Activated CD4-positive, alpha-beta T cell treated with anti-CD3 and anti-CD28 coated beads, Interleukin-2, amount 50 U/mL, for 4 hours (primary cell): ENCODE measurements at places on chromosomes 12 and 14.

GRCh38 chr12:64669270-64669842, 59.1 kb downstream of the RASSF3 start:
- DNase-seq = no peak

DNA sequence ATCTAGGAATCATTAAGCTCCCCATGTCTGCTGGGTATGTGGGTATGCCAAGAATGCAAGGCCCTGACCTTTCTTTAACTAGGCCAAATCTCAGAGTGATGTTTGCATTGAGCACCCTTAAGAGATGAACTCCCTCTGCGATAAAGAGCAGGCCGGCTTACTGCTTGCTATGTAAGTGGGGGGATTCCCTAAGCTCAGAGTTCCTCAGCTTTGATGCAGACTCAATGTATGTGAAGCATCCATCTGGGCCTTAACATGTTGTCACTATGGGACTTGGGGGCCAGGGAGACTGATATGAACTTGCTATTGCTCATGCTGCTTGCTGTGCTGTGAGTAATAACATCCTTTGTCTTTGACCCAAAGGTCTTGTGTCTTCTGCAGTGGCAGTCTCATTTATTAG, 149.7 kb downstream of the C12orf75 start:
- no peak for DNase-seq

DNA sequence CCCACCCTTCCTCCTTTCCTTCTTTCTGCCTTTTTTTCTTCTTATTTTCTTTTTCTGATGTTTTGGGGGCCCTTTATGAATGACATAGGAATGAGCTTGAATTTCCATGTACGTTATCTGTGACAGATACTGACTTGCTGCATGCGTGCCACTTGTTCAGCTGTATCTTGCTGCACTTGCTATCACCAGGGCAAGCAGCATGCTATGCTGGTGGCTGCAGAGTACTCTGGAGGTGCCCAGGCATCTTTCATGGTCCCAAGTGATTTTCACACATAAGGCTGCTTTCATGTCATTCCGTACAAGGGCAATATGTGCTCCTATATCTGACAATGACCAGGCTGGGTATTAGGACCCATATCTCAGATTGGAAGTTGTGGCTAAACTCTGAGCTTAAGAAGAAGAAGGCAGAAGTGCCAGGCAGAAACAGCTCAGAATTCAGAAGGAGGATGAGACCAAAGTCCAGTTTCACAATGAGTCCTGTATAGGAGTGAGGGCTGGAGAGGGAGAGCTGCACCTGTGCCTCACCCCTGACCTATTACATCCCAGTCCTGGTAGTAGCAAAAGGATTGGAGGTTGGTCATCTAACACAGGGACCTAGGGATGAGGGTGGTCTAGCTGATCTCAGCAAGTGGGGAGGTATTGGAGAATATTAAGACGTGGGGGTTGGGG, 299.0 kb upstream of the DDHD1 start:
- no peak for DNase-seq

GRCh38 chr12:91347481-91348214, 165.0 kb upstream of the DCN start:
- DNase-seq = no peak

DNA sequence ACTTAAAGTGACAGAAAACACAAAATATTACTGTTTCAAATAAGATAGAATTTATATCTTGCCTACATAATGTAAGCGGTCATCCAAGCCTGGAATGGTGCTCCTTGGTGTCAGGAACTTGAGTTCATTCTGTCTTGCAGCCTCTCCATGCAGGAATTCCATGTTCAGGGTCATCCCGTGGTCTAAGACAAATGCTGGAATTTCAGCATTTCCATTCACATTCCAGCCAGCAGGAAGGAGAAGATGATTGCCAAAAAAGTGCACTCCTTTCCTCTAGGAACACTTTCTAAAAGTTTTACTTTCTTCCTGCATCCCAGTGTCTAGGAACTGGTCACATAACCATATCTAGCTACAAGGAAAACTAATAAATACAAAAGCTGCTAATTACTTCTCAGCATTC, 106.3 kb downstream of the PTPRO start:
- no peak for DNase-seq
